ENCODE measurements at places on chromosomes 13 and 19. TPM values are rescaled to one million over a fixed set of nuclear protein-coding genes. Genes with fewer than 3 reads are reported as not detected.
A peak's percentile ranks its signal among the peaks of the same experiment; 100 is the strongest.

DNA sequence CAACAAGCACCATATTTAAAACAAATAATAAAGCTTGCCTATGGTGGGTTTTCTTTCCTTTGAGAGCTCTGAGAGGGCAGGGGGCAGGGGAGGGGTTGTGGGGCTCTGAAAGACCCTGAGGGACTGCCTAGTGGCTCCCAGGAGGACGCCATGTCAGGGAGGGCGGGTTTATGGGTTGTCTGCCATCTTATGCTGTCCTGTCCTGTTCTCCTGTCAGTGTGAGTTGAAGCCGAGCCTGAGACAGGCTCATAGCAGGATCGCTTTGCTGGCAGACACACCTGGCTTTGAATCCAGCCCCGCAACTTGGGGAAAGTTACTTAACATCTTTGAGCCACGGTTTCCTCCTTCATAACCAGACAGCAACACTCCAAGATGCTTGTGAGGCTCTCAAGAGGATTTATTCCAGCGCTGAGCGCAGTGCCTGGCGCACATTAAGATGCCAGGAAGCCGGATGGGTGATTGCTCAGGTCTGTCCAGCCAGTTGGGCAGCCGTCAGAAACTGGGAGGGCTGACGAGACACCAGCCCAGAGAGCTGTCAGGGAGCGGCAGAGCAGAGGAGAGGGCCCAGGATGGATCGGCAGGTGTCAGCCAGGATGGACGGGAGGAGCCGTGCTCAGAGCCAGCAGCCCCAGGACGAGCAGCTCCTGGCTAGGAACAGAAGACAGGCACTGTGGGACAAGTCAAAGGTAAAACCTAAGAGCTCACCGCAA lies 36.8 kb upstream of the C1QTNF9 start:
- H3K4me1 ChIP-seq, result peaks cover 91% of the 10 kb centered on the region
- peaks cover 2% of the 10 kb centered on the region for H3K27me3 ChIP-seq
- peak overlapping the region; percentile 97 for H3K27ac ChIP-seq
- no peak for DNase-seq

GRCh38 chr13:98994896-98995295 lies 17.0 kb upstream of the DOCK9 start:
- no peak overlapping the region for H3K4me3 ChIP-seq
- DNase-seq, result no peak
- peaks cover 62% of the 10 kb centered on the region for H3K4me1 ChIP-seq
- peaks cover 26% of the 10 kb centered on the region for H3K36me3 ChIP-seq
- H3K27me3 ChIP-seq, result no peaks in the 10 kb centered on the region
- H3K27ac ChIP-seq, result peak overlapping the region; percentile 63

DNA sequence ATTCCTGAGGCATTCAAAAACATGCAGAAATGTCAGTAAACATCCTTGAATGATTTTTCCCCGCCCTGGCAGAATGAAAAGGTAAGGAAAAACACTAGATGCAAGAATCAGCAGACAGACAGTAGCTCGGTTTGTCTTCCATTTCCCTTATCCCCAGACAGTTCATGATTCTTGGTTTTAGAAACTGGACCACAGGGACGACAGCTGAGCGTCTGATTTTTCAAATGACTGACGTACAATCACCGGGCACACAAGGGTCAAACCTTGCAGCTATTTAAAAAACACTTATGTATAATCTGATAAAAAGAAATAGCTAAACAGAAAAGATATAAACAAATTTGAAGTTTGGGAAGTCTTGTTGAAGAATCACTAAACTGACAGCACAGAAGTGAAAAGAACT lies 47.1 kb downstream of the DCLK1 start:
- H3K4me1 ChIP-seq, result no peaks in the 10 kb centered on the region
- H3K27me3 ChIP-seq, result no peaks in the 10 kb centered on the region
- no peak overlapping the region for H3K4me3 ChIP-seq
- no peak for DNase-seq
- H3K27ac ChIP-seq, result no peak overlapping the region

DNA sequence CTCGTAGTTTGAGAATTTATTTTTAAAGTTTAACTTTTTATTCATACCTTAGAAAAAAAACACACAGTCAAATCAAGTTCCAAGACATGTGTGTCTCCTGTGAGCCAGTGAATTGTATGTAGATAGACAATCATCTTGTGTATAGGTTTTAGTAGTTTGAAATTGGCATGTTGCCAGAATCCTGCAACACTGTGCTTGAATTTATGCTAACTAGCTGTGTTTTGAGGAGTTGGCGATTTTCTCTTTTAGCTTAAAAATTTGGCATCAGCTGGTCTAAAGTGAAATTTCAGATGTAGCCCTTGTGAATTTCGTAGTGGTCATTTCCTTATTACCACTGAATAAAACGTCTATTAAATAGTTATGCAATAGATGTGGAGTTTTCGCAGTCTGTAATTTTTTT lies 213.2 kb downstream of the ATP8A2 start:
- no peaks in the 10 kb centered on the region for H3K36me3 ChIP-seq
- no peak overlapping the region for H3K4me3 ChIP-seq
- no peaks in the 10 kb centered on the region for H3K4me1 ChIP-seq

- peaks cover 10% of the 10 kb centered on the region for H3K27me3 ChIP-seq
- no peak for DNase-seq
- no peaks in the 10 kb centered on the region for H3K4me1 ChIP-seq
- no peaks in the 10 kb centered on the region for H3K36me3 ChIP-seq
Measured at GRCh38 chr13:42788601-42789000, 7.2 kb downstream of the FAM216B start.

DNA sequence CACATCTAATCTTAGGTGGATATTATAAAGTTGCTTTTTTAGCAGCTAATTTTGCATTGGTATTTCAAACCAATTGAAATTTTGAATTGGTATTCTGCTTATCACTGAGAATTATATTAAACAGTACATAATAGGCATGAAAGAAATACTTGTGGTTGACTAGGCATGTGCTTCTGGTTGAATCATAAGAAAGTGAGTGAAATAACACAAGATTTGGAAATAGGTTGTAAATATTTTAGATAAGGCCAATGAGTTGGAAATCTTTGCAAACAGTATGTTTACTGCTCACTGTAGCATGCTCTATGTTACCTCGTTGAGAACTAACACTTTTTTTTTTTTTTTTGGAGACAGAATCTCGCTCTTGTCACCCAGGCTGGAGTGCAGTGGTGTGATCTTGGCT lies 66.8 kb upstream of the RFC3 start:
- H3K27ac ChIP-seq, result no peak overlapping the region
- no peaks in the 10 kb centered on the region for H3K4me1 ChIP-seq
- H3K27me3 ChIP-seq, result no peaks in the 10 kb centered on the region
- no peaks in the 10 kb centered on the region for H3K36me3 ChIP-seq
- H3K4me3 ChIP-seq, result no peak overlapping the region

DNA sequence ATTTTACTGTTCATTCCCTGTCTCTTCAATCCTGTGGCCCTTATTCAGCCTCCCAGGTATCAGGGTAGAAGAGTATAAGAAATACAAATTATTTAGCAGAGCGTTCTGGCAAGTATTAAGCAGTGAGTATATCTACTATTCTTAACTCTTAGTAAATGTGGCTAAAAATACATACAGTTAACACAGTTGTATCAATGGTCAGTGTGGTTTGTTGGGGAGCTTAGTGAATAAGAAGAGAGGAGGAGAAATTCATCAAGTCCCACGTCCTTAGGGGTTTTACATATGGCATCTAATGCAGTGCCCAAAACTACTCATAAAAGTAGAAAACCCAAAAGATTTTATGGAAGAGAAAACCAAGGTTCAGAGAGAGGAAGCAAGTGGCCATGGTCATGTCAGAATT lies 691.0 kb upstream of the SGCG start:
- DNase-seq, result no peak
- H3K27ac ChIP-seq, result no peak overlapping the region
- H3K27me3 ChIP-seq, result peaks cover 3% of the 10 kb centered on the region
- H3K36me3 ChIP-seq, result no peaks in the 10 kb centered on the region
- no peaks in the 10 kb centered on the region for H3K4me1 ChIP-seq
- H3K4me3 ChIP-seq, result no peak overlapping the region

DNA sequence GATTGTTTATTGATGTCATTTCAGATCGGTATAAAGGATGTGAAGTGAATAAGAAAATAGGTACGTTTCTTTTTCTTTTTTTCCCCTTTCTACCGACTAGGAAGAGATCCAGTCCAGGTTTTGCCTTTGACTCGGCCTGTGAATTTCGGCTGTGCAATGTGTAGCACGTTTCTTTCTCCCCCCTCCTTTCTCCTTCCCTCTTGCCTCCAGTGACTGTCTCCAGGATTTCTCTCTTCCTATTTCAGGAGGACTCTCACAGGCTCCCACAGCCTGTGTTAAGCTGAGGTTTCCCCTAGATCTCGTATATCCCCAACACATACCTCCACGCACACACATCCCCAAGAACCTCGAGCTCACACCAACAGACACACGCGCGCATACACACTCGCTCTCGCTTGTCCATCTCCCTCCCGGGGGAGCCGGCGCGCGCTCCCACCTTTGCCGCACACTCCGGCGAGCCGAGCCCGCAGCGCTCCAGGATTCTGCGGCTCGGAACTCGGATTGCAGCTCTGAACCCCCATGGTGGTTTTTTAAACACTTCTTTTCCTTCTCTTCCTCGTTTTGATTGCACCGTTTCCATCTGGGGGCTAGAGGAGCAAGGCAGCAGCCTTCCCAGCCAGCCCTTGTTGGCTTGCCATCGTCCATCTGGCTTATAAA lies at the start of gene GPC6:
GPC6 (plus strand) TSS at position 185 of the 657 bp plus-strand sequence.
- no peak for DNase-seq
- H3K36me3 ChIP-seq, result peaks cover 5% of the 10 kb centered on the region
- H3K4me3 ChIP-seq, result no peak within 1 kb of the TSS
- no peaks in the 10 kb centered on the region for H3K4me1 ChIP-seq

DNA sequence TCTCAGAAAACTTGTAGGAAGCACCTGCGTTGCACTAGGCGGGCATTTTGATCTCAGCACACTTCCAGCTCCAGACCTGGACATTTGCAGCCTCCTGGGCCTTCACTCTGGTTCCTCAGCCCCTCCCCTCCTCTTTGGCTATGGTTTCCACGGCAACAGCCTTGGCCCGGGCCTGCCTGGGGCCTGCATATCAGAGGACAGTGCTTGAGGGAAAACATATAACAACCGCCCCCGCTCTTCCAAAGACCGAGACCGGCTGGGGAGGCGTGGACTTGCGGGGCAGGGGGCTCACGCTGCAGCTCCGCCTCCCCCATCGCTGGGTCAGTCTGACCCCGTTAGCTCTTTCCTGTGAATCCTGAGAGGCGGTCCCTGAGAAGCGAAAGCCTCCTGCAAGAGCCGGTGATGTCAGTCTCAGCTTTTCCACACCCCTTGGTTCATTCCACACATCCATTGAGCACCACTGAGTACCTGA lies 125.7 kb upstream of the PEG3 start:
- peaks cover 3% of the 10 kb centered on the region for H3K36me3 ChIP-seq
- H3K27ac ChIP-seq, result no peak overlapping the region
- no peak for DNase-seq

- H3K4me3 ChIP-seq, result no peak overlapping the region
- H3K36me3 ChIP-seq, result peaks cover 15% of the 10 kb centered on the region
- no peak for DNase-seq
- no peaks in the 10 kb centered on the region for H3K27me3 ChIP-seq
Measured at GRCh38 chr19:9171393-9171991, 7.3 kb upstream of the OR7D2 start.

DNA sequence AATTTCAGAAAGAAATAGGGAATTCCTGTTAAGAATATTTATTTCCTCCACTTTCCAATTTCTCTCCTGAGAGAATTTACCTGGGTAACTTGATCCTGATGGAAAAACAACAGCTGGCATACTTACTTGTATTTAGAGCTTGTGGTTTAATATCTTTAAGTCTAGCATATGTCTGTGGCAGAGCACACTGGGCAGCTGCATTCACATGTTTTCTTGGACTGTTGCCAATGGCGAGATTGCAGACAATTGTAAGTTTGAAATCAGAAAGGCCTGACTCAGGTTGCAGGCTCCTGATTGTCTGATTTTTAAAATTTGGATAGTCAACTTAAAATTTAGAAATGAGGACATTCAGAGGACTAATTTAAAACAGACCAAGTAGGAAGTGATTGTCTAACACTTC lies 66.9 kb downstream of the NHLRC3 start:
- H3K36me3 ChIP-seq, result no peaks in the 10 kb centered on the region
- no peak for DNase-seq
- H3K4me3 ChIP-seq, result no peak overlapping the region
- peaks cover 3% of the 10 kb centered on the region for H3K27me3 ChIP-seq
- H3K27ac ChIP-seq, result no peak overlapping the region

DNA sequence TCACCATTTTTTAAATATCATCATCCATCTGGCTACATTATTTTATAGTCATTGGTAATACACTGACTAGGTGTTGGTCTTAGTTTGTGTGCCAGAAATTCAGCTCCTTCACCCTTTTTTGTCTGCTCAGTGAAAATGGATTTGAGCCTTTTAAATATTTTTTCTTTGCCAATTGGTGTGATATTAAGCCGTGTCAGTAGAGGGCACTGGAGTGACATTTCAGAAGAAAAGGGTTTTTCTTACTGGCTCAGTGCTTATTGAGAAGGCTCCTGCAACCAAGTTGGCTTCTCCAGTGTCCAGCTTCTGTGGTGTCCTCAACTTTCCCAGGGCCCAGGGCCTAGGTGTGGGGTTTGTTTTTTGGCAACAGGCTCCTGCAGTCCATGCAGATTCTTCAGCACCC lies 546.6 kb downstream of the DACH1 start:
- no peaks in the 10 kb centered on the region for H3K4me1 ChIP-seq
- no peaks in the 10 kb centered on the region for H3K36me3 ChIP-seq
- H3K4me3 ChIP-seq, result no peak overlapping the region
- H3K27ac ChIP-seq, result no peak overlapping the region

DNA sequence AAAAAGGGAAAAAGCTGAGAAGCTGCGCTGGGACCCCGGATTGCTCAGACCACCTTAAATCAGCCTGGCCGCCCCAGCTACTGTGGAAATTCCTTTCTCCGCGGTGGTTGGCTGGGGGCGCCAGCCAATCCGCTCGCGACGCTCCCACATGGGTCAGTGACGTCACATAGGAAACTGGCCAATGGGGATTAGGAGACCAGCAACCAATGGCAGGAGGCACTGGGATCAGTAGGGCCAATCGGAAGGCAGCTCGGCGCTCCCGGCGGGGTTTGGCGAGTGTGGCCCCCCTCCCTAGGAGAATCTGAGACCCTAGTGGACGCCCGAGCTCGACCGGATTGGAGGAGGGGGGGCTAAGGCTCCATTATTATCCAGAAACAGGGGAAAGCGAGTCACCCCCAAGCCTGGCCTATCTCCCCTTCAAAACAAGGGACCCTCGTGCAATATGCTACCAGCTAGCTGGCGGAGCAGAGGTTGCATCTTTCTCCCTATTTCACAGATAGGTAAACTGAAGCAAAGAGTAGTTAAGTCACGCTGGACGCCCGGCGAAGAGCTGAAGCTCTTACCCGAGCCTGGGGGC lies 6.5 kb upstream of the TLE2 start:
- H3K36me3 ChIP-seq, result no peaks in the 10 kb centered on the region
- H3K27ac ChIP-seq, result peak overlapping the region; percentile 91
- peak; percentile 96 for DNase-seq
- peaks cover 23% of the 10 kb centered on the region for H3K4me1 ChIP-seq
- peak overlapping the region; percentile 83 for H3K4me3 ChIP-seq
- peaks cover 25% of the 10 kb centered on the region for H3K27me3 ChIP-seq

Gene NFIX
- 0.05 TPM for total RNA-seq

Gene PEAK3
- 0.88 TPM for total RNA-seq

Gene JSRP1
- total RNA-seq, result 1.3 TPM

Gene KLK6
- total RNA-seq, result not detected

Gene KLK7
- not detected for total RNA-seq

Gene ZSWIM4
- total RNA-seq, result 10.1 TPM

Gene SMAD9
- not detected for total RNA-seq

Gene KLHL1
- not detected for total RNA-seq
